Kidney capillary endothelial cell (primary cell): ENCODE measurements at places on chromosomes 16 and 17.

DNA sequence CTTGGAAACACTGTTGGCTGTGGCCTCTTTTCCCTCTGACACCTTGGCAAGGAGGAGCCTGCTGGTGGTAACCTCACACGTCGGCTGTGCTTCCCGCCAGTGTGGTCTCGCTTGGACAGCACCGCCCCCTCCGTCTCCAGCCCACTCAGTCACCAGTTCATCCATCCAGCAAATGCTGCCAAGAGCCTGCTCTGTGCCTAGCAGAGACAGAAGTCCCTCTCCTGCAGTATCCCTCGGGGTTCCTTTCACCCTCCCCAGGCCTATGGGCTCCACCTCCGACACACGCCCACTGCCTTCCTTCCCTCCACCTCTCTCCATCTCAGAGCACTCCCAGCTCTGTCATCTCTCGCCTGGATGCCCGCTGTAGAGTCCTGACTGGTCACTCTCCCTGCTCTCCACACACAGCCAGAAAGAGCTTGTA is 12.3 kb downstream of the CACNG4 start:
- no peak for DNase-seq

DNA sequence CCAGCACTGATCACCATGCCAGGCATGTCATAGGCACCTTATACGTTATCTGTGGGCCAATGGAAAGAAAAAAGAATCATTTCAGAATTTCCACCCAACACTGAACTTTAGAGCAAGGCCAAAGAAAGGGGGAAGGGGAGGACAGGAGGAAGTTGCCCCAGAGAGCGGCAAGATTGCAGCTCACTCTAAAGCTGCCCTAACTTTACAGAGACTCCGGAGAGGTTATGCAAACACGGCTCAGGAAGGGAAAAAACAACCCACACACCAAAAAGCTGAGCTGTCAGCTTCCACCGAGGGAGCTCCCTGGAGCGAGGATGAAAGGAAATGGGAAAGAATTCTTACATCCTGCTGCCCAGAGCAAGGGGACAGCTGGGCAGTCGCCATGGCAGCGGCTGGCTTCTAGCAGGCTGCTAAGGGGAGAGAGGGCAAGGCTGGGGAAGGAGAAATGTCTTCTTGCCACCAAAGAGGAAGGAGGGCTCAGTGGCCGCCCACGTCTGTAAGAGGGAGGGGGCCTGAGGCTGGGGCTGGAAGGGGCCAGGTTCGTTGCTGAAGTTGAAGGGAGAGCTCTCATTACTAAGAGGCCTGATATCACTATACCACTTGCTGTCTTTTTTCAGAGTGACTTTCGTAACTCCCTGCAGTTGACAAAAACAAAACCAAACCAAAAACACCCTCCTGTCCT is 18.2 kb downstream of the COTL1 start:
- DNase-seq = peak; percentile 68

- DNase-seq = no peak
Observed at GRCh38 chr17:15480204-15480603, 12.8 kb upstream of the CDRT4 start.

DNA sequence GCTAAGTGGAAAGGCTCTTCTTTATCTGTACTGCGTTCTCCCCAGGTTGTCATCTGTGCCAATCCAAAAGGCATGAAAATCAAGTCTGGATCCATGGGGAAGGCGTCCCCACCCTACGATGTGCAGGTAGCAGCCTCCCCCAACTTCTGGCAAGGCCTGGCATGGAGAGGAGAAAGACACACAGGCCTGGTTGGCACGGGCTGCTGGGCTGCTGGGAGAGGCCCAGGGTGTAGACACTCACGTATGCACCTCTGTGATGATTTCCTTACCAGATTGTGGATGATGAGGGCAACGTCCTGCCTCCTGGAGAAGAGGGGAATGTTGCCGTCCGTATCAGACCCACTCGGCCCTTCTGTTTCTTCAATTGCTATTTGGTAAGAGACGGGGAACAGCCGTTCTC is 20.4 kb upstream of the ACSM2A start:
- DNase-seq = no peak

DNA sequence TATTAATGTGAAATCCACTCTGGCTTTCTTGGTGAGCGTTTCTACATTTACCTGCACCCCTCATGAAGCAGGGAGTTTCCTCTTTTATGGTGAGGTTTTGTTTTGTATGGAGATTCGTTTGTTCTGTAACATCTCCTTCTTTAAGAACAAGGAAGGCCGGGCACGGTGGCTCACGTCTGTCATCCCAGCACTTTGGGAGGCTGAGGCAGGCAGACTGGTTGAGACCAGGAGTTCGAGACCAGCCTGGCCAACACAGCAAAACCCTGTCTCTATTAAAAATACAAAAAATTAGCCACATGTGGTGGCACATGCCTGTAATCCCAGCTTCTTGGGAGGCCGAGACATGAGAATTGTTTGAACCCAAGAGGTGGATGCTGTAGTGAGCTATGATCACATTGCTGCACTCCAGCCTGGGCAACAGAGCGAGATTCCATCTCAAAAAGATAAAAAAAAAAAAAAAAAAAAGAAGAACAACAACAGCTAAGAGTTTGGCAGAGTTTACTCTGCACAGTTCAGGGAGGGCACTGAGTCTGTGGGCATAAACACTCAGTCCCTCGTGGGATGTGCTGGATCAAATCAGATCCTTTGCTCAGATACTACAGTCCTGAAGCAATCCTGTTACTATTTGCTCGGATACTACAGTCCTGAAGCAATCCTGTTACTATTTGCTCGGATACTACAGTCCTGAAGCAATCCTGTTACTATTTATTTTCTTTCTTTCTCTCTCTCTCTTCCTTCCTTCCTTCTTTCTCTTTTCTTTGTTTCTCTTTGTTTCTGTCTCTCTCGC is 28.9 kb downstream of the ADCY9 start:
- DNase-seq = no peak
